ENCODE measurements at places on chromosomes 3 and 15. TPM values are rescaled to one million over a fixed set of nuclear protein-coding genes. Genes with fewer than 3 reads are reported as not detected.

The TMEM212 gene
- 0.50 TPM for polyA plus RNA-seq

The CPN2 gene
- polyA plus RNA-seq = not detected

GRCh38 chr15:64348455-64348854 lies 7.5 kb downstream of the CSNK1G1 start:
- DNase-seq = no peak

DNA sequence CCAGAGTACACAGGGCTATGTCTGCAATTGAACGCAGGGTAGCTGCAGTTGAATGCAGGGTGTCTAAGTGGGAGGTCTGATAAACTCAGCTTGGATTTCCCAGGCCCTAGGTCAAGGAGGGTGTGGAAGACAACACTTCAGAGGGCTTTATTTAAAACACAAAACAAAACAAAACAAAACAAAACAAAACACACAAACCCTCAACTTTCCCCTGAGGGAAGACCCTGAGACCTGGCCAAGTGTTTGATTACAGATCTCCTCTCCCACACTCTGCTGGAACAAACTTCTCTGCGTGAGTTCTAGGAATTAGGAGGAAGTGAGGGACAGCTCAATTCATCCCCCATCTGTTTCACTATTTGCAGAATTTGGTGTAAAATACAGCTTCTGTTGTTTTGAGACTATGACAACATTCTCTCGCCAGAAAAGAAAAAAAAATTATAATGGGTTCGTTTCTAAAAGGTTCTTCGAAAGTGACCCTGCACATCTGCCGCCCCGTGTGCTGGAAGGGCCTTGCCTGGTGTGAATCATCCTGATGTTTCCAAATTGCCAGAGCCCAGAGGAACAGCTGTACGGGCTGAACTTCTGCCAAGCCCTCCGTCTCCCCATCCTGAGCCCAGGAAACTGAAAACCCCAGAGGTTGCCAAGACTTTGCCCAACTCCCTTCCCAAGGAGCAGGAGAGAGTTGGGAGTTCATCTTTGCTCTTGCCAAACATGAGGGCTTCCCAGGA lies 73.3 kb upstream of the RAD18 start:
- no peak for DNase-seq

- no peak for DNase-seq
Measured at GRCh38 chr3:28467414-28467813, 118.8 kb upstream of the AZI2 start.

The CCNB2 gene
- polyA plus RNA-seq = 38.2 TPM

GRCh38 chr15:73727330-73727976 lies 25.7 kb downstream of the INSYN1 start:
- DNase-seq = no peak
